CD4-positive, alpha-beta T cell treated with Interleukin-4 for 1 hour (primary cell): ENCODE measurements at places on chromosomes 1 and 21.
A peak's percentile ranks its signal among the peaks of the same experiment; 100 is the strongest.

- DNase-seq = no peak
Observed at GRCh38 chr21:44549525-44550211, 1.6 kb downstream of the KRTAP10-2 start.

DNA sequence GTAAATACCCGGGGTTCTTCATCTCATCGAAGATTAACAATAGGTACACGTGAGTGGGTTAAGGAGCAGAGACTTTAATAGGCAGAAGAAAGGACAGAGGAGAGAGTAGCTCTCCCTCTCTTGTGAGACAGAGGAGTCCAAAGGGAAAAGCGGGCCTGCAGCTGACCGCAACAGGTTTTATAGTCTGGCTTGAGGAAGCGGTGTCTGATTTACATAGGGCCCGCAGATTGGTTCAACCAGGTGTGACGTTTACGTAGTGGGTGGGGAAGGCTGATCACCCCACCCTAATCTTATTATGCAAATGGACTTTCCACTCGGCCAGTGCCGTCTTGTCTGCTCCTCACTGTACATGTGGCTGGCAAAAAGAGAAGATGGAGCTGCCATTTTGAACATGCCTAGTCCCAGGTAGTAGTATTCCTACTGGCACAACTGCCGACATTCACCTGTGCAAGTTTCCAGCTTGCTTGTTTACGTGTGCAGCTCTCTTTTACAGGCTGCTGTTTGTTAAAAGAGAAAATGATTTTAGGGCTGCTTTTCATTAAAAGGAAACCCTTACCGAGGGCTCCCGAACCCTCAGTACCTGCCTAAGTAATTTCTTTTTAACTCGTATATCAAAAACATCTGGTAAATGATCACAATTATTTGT is 10.6 kb downstream of the CDC14A start:
- peak; percentile 24 for DNase-seq

- DNase-seq = no peak
Observed at GRCh38 chr21:40049931-40050290, 182.7 kb downstream of the PCP4 start.

DNA sequence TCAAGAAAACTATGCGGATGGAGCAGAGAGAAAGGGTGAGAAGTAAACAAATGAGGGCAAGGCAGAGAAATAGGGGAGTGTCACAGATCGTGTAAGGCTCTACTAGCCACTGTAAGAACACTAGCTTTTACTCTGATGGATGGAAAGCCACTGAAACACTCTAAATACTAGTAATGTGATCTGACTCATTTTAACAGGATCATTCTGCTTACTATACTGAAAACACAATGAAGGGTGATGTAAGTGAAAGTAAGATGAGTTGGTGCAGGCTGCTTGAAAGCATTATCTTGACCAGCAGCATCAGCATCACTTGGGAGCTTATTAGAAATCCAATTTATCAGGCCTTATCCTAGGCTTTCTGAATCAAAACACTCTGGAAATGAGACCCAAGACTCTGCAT is 32.7 kb downstream of the TUT4 start:
- DNase-seq = no peak

DNA sequence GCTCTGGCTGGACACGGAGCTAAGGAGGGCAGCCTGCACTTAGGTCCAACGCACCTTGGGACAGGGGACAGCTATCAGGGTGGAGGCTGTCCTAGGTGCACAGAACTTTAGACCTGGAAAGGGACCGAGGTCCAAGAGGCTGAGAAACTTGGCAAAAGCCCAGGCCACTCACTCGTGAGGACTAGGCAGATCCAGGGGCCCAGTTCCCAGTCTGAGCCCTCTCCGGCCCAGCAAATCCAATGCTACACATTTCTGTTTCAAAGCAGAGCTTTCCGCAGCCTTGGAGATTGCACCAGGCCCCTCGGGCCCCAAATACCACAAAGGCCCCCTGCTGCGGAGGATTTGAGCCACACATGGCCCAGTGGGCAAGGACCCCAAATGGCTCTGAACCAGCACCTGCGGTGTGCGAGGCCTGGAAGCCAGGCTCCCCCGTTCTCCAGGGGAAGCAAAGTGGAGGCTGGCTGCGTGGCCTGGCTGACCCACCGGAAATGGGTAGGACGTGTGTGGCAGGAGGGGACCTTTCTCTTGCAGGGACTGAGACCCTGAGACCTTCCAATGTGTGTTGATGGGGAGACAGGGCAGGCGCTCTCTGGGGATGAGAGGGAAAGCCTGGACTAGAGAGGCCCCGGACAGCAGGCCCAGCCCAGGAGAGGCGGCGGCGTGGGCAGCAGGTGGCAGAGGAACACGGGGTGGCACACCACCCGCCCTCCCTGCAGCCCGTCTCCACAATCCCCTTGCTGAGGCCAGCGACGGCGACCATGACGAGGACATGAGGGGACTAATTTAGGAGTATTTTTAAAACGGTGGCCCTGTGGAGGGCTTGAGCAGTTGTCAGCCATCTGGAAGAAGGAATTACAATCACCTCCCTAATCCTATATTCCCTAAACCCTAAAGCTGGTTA is 118.7 kb downstream of the CASZ1 start:
- DNase-seq = no peak

GRCh38 chr1:205258261-205258691 is 30.5 kb downstream of the TMCC2 start:
- no peak for DNase-seq

- peak; percentile 65 for DNase-seq
Observed at GRCh38 chr1:3611170-3612019, at the start of gene MEGF6. MEGF6 (minus strand) TSS chr1:3611508; CDS start chr1:3611268, 240 bp downstream.

DNA sequence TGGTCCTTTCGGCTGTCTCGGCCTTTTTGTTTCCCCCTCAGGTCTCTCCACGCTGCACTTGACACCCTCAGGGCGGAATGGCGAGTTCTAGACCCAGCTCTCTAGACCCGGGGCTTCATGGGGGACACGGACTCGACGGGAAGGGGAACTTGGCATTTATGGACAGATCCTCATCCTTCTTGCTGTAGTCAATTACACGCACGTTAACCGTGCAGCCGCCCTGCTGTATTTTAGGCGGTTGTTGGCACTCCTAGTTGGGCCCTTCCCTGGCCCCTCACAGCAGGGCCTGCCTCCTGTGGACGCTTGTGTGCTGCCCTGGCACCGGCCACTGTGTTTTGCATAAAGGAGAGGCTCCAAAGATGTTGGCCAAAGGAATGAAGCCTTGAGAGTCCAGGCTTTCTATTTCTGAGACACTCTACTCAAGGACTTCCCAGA is 558 bp upstream of the BTG3 start:
- no peak for DNase-seq

DNA sequence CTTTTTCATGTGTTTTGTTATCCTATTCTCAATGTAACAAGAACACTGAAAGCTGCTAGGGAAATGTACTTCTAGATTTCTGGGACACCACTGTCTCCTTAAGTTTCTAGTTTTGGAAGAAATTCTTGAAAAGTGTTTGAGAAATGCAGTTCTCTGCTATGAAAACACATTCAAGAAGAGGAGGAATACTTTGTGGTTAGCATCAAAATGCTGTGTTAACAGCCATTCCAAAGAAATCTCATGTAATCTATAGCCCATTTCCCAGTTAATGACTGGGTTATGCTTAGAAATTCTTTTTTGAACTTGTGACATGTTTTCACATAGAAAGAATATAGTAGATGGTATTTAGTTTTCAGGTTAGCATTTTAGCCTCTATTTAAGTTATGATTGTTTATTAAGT is 6.0 kb downstream of the RAVER2 start:
- DNase-seq = no peak

GRCh38 chr1:111581166-111581565 is 38.4 kb upstream of the RAP1A start:
- no peak for DNase-seq

GRCh38 chr21:42310411-42311001 is 4.7 kb downstream of the TFF3 start:
- DNase-seq = no peak

- no peak for DNase-seq
Observed at GRCh38 chr1:29379443-29380073, 143.2 kb downstream of the PTPRU start.

DNA sequence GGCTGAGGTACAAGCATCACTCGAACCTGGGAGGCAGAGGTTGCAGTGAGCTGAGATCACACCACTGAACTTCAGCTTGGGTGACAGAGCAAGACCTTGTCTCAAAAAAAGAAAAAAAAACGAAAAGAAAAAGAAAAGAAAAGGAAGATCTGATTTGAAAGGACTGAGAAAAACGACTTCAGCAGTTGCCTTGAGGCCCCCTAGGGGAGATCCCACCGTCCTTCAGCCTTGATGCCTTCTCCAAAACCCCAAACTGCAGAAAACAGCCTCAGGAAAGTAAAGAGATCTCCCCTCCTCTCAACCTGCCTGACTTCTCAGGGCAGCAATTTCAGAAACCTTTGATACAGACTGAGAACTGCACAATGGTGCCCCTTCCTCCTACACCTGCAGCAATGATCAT is 50.9 kb upstream of the BCAR3 start:
- DNase-seq = no peak

- no peak for DNase-seq
Observed at GRCh38 chr1:71371581-71371980, 290.7 kb upstream of the ZRANB2 start.

DNA sequence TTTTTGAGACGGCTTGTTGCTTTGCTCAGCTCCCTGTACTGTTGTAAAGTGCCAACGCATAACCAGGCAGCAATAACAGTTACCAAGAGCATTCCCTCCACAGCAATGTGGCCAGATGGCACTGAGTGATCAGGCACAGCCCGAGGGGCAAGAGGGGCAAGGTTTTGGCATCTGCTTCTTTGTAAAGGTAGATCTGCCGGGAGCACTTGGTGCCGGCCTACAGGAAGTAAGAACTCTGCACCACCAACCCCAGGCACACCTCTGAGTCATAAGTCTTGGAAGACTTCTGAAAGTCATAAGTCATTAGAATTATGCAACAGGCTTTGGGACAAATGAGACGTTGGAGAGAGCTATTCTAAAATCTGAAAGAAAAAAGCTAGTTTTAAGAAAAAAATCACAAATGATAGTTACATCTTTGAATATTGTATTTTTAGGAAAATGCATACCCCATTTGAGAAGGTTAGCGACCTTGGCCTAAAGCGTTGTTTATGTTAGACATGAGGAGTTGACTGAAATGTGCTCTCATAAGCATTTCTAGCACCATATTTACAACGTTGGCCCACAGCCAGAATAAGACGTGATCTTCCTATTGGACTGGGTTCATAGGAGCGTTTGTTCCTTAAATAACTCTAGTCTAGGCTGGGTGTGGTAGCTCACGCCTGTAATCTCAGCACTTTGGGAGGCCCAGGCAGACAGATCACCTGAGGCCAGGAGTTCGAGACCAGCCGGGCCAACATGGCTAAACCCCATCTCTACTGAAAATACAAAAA is 37.7 kb upstream of the MAP10 start:
- DNase-seq = peak; percentile 26

GRCh38 chr1:247347477-247348222 is 16.0 kb upstream of the ZNF496 start:
- no peak for DNase-seq

DNA sequence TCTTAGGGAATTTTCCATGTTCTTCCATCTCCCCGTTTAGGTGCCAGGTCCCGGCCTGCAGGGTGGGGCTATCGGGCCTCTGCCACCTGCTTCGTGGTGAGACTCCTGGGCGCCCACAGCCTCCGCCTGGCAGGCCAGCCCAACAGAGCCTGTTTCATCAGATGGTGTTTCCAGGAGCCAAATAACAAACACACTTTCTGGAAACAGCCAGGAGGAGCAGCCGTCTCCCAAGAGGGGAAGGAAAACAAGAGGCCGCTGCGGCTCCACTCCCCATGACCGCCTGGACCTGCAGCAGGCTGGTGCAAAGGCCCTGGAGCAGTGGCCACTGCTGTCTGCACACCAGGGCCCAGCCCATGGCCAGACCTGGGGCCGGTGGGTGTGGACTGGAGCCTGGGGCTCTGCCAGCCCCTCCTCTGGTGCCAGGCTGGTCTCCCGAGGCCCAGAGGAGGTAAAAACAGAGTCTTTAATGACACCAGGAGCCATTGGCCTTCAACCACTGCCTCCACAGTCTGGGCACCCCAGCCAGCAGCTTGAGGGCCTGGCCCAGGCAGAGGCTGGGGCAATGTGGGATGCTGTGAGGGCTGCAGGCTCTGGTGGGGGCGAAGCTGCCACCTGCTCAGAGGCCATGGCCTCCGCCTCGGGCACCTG is 55.0 kb downstream of the SLX9 start:
- DNase-seq = no peak
